GM12878 (cell line): ENCODE measurements at places on chromosomes 11 and 22. TPM values are rescaled to one million over a fixed set of nuclear protein-coding genes. Genes with fewer than 3 reads are reported as not detected.

GRCh38 chr11:76280882-76281557 lies 74.7 kb upstream of the WNT11 start:
- DNase-seq: no peak
- no peaks in the 10 kb centered on the region for H3K27me3 ChIP-seq
- no peak overlapping the region for H3K4me3 ChIP-seq
- H3K27ac ChIP-seq: no peak overlapping the region
- H3K36me3 ChIP-seq: no peaks in the 10 kb centered on the region

- H3K27ac ChIP-seq: no peak overlapping the region
- no peak for DNase-seq
- H3K4me1 ChIP-seq: peaks cover 9% of the 10 kb centered on the region
- no peak overlapping the region for H3K4me3 ChIP-seq
Measured at GRCh38 chr22:19857382-19857781, 2.7 kb upstream of the GNB1L start.

GRCh38 chr11:46315033-46315738 lies 32.1 kb upstream of the DGKZ start:
- DNase-seq: no peak
- no peak overlapping the region for H3K27ac ChIP-seq
- no peaks in the 10 kb centered on the region for H3K27me3 ChIP-seq
- no peaks in the 10 kb centered on the region for H3K36me3 ChIP-seq

DNA sequence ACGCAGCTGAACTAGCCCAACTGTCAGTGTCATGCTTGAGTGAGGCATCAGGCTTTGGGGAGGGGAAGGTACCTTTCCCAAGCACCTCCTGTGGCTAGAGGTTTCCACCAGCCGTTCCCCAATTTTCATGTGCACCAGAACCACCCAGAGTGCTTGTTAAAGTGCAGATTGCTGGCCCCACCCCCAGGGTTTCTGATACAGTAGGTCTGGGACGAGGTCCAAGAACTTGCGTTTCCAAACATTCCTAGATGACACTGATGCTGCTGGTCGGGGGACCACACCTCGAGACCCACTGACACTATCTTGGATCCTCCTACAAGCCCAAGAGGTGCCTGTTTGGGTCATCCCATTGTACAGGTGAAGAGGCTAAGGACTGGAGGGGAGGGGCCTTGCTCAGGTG lies 59.8 kb downstream of the PDE2A start:
- no peaks in the 10 kb centered on the region for H3K36me3 ChIP-seq
- H3K4me3 ChIP-seq: no peak overlapping the region
- H3K27me3 ChIP-seq: peaks cover 7% of the 10 kb centered on the region
- H3K27ac ChIP-seq: no peak overlapping the region
- no peak for DNase-seq

GRCh38 chr11:130159657-130160497 lies at the start of gene ST14:
TSS of gene ST14 (plus strand) at chr11:130159782. CDS start at chr11:130159980, 198 bp downstream.
- H3K4me1 ChIP-seq: 0 out of 2 replicates have a peak, but pooled peaks cover 6% of the 10 kb centered on the region
- no peak within 1 kb of the TSS for H3K27ac ChIP-seq
- no peak for DNase-seq
- H3K4me3 ChIP-seq: peak within 1 kb of the TSS; percentile 57; the same call in 1 of the 2 replicates
- H3K36me3 ChIP-seq: no peaks in the 10 kb centered on the region

DNA sequence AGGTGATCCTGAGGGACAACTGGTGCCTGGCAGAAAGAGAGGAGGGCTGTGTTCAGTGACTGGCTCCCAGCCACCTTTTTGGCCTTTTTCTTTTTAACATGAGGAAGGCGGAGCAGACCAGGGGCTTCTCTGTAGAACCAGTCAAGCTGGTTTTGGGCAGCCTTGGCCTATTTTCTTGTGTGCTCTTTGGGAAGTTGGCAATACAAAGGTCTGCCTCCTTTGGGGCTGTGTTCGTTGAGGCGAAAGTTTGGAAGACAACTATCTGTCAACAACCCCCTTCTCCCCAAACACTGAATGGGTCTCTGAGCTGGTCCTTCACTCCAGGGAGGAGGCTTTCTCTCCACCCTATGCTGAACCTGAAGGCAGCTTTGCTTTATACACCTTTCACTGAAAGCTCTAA lies 8.5 kb downstream of the MARK2 start:
- H3K36me3 ChIP-seq: peaks cover 13% of the 10 kb centered on the region; the same call in 1 of the 2 replicates
- peaks cover 17% of the 10 kb centered on the region for H3K4me1 ChIP-seq
- DNase-seq: no peak
- no peaks in the 10 kb centered on the region for H3K27me3 ChIP-seq
- no peak overlapping the region for H3K27ac ChIP-seq

GRCh38 chr11:5665746-5666401 lies 19.0 kb downstream of the TRIM5 start:
- H3K4me3 ChIP-seq: no peak overlapping the region
- H3K27me3 ChIP-seq: no peaks in the 10 kb centered on the region
- H3K27ac ChIP-seq: no peak overlapping the region
- no peak for DNase-seq
- no peaks in the 10 kb centered on the region for H3K4me1 ChIP-seq

- H3K27me3 ChIP-seq: no peaks in the 10 kb centered on the region
- peaks cover 32% of the 10 kb centered on the region for H3K4me1 ChIP-seq
- DNase-seq: no peak
Measured at GRCh38 chr22:38260761-38261681, 11.8 kb downstream of the TMEM184B start.

DNA sequence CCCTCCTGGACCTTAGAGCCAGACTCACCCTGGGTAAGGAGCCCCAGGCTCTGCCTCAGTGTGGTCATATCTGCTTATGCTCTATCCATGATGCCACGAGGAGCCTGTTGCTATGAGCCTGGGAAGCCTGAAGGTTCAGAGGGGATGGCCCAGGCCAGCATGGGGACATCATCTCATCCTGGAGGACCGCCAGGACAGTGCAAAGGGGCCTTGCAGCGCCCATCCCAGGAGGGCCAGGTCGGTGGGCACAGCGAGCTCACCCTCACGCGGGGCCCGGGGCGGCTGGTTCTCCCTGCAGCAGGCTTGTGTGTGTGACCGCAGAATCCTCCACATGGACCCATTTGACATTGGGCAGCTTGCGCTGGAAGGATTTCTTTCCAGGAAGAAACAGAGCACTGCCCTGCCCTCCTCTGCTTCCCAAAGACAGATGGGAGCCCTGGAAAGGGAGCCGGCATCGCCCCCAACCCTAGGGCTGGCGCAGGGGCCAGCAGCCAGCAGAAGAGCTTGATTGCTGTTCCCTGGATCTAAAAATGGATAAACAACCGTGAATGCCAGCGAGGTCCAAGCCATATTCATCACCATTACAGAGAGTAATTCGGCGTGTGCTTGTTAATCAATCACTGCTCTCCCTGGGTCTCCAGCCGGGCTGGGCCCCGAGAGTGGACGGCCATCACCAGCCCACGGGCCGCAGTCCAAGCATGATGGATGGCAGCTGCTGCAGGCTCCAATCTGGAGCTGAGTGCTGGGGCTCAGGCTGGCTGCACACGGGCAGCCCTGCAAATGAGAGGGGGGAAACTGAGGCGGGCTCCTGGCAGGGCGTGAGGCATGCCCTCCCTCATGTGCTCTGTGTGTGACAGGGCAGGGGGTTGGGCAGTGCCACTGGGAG lies 739.7 kb downstream of the BRD1 start:
- H3K36me3 ChIP-seq: no peaks in the 10 kb centered on the region
- H3K4me1 ChIP-seq: no peaks in the 10 kb centered on the region
- no peaks in the 10 kb centered on the region for H3K27me3 ChIP-seq

The BAIAP2L2 gene
- 0.08 and 0.38 TPM in 2 replicates for total RNA-seq

The PATE4 gene
- not detected in 2 replicates for total RNA-seq

The MYOD1 gene
- not detected in 2 replicates for total RNA-seq
